ENCODE measurements at places on chromosomes 4 and X.

DNA sequence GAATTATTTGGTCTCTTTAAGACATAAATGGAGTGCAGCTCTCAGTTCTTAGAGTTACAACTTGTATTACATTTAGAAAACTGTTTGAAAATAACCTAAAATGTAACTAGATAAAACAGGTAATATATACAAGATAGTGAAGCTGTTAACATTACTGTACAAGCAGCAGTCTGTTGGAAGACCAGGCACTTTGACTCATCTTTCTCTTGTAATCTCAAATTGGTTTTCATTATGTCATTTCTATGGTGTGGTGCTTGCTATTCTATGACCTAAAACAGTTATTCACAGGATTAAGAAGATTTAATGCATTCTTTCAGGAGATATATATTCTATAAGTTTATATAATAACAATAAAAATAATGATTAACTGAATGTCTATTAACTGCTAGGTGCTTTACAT, 282.5 kb upstream of the PITX2 start:
- no peak for DNase-seq
- no peaks in the 10 kb centered on the region for H3K36me3 ChIP-seq
- no peak overlapping the region for H3K4me3 ChIP-seq
- no peak overlapping the region for H3K27ac ChIP-seq
- no peaks in the 10 kb centered on the region for H3K4me1 ChIP-seq

DNA sequence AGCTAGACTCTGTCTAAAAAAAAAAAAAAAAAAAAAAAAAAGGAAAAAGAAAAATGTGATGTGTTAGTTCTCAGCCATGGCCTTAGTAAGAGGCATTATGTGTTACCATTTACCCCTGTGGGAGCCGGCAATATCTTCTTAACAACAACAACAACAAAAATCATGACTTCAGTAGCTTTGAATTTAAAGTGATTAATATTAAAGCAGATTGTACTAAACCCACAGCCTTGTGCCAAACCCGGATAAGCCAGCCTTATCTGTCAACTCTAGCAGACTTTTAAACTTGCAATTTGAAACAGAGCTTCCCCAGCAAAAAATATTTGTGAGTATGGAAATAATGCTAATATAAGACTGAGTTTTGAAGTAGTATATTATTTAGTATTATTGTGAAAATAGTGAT, 462.1 kb upstream of the GNPDA2 start:
- peaks cover 6% of the 10 kb centered on the region for H3K27me3 ChIP-seq
- no peak for DNase-seq
- H3K36me3 ChIP-seq, result no peaks in the 10 kb centered on the region
- H3K4me3 ChIP-seq, result no peak overlapping the region
- H3K27ac ChIP-seq, result no peak overlapping the region

- H3K4me1 ChIP-seq, result peaks cover 33% of the 10 kb centered on the region
- H3K36me3 ChIP-seq, result no peaks in the 10 kb centered on the region
- no peak overlapping the region for H3K4me3 ChIP-seq
- no peak for DNase-seq
These were observed 76.9 kb upstream of the GPM6B start for GRCh38 chrX:13893826-13894225.

DNA sequence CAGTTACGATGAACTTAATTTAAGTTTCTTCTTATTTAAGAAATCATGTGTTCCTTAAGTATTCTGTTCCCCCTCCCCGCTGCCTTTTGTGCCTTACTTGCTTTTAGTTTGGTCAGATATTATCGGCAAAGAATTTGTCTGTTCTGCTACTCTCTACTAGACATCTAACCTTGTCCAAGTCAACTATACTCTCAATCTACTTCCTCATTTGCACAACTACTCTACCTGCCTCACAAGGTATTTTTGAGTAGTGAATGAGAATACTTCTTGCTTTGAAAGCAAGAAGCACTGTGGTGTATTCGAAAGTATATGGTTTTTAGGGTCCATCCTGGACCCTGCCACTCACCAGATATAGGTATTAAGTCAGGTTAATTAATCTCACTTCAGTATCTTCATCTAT, 8.0 kb upstream of the KLHL5 start:
- no peak for DNase-seq

DNA sequence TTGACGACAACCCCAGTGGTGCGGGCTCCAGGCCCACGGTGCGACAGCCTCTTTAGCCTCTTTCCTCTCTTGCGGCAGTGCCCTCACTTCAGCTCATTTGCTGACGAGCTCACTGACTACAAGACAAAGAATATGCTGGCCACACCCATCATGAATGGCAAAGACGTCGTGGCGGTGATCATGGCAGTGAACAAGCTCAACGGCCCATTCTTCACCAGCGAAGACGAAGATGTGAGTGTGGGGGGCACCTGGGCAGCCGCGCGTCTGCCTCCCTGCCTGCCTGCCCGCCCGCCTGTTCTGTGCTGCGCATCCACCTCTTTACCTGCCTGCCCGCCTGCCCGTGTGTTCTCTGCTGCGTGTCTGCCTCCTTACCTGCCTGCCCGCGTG, 9.2 kb downstream of the PDE6B start:
- peaks cover 25% of the 10 kb centered on the region for H3K27me3 ChIP-seq
- H3K4me3 ChIP-seq, result no peak overlapping the region
- peaks cover 1% of the 10 kb centered on the region for H3K36me3 ChIP-seq
- no peak overlapping the region for H3K27ac ChIP-seq
- DNase-seq, result peak; percentile 84
- H3K4me1 ChIP-seq, result peaks cover 8% of the 10 kb centered on the region

DNA sequence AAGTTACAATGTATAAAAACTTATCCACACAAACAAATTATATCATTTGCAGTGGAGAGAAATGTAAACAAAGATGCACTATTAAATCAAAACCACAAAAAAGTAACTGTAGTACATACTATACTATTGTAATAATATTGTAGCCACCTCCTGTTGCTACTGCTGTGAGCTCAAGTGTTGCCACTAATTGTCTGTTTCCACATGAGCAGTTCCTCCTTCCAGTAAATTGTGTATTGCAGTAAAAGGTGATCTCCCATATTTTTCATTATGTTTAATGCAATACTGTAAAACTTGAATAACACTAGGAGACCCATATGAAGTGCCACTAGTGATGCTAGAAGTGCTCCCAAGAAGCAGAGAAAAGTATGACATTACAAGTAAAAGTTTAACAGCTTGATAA, 11.7 kb downstream of the LIN54 start:
- no peak overlapping the region for H3K27ac ChIP-seq
- no peaks in the 10 kb centered on the region for H3K4me1 ChIP-seq
- no peaks in the 10 kb centered on the region for H3K36me3 ChIP-seq
- no peak for DNase-seq
- no peaks in the 10 kb centered on the region for H3K27me3 ChIP-seq
- H3K4me3 ChIP-seq, result no peak overlapping the region

DNA sequence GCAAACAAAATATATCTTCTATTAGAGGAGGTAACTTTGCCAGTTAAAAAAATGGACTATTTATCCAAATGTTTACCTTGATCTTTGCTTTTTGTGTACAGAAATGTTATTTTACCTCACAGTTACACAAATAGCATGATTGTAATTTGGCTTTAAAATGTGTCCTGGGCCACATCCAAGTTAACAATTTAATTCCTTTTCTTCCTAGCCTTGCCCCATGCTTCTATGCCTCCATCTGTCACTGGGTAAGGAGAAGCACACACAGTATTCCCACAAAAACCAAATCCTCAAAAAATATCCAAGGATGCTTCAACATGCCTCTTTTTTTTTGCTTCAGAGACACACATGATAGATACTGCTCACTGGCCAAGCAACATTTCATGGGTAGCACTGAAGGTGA, 30.9 kb downstream of the GRXCR1 start:
- H3K27ac ChIP-seq, result no peak overlapping the region
- H3K27me3 ChIP-seq, result peaks cover 2% of the 10 kb centered on the region
- H3K4me3 ChIP-seq, result no peak overlapping the region

DNA sequence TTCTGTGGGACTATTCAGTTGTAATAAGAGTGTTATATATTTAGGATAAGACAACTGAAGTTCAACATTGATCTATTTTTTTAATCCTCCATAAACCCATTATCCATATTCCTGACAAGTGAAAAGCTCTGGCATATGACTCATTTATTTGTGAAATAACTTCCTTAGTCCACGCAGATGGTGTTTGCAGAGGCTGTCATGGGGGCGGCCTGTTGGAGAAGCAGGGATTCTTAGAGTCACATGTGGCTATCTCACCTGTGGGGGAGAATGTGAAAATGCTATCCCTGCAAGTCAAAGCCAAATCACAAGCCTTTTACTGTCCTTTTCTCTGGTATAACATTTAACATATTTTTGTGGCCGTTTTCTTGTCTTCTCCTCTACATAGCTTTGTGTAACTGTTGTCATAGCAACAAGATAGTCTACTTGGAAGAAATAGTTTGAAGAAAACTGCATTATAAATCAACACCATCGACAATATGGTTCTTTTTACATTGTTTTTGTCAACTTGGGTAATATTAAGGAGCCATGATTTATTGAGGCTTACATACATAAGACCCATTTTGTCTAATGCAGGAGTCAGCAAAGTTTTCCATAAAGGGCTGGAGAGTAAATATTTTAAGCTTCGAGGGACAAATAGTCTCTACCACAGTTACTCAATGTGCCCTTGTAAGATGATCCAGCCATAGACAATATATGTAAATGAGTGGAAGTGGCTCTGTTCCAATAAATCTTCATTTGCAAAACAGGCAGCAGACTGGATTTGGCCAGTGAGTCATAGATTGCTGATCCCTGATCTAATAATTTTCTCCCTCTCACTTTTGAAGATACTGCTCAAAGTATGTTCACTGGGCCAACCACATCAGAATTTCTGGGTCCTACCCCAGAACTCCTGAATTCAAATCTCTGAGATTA, 395.0 kb downstream of the DTHD1 start:
- H3K4me1 ChIP-seq, result no peaks in the 10 kb centered on the region
- no peak for DNase-seq
- H3K36me3 ChIP-seq, result no peaks in the 10 kb centered on the region
- no peak overlapping the region for H3K27ac ChIP-seq
- no peak overlapping the region for H3K4me3 ChIP-seq

DNA sequence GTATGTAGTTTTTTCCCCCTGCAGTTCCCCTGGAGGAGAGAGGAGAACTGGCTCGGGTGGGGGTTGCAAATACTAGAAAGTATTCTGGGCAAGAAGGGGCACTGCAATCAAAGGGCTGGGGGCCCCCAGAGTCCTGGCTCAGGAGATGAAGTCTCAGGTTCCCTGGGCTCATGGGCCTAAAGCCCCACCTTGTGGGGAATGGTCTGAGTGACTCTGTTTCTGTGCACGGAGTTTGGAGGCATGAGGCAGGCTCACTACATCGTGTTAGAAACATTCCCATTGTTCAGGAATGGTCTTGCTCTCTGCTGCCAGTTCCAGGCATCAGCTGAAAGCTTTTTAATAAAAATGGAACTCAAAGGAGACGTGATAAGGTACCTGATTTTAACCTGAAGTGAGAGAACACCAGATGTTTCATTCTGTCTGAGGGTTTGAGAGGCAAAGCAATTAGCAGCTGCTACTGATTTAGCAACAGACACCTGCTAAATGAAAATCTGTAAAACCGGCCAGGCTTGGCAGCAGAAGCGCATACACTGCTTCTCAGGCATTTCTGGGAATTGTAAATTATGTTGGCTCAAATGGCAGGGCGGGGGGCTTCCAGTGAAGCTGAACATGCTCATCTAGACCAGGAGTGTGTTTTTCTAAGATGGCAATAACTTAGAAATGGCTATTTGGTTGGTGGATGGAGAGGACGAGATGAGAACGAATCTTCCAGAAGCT, 122.7 kb downstream of the TMEM164 start:
- H3K27ac ChIP-seq, result no peak overlapping the region
- DNase-seq, result no peak
- H3K27me3 ChIP-seq, result no peaks in the 10 kb centered on the region
- no peaks in the 10 kb centered on the region for H3K36me3 ChIP-seq
- no peaks in the 10 kb centered on the region for H3K4me1 ChIP-seq
- no peak overlapping the region for H3K4me3 ChIP-seq

- H3K27me3 ChIP-seq, result no peaks in the 10 kb centered on the region
- DNase-seq, result no peak
- peaks cover 13% of the 10 kb centered on the region for H3K4me1 ChIP-seq
- peaks cover 8% of the 10 kb centered on the region for H3K36me3 ChIP-seq
- H3K27ac ChIP-seq, result no peak overlapping the region
These were observed 1418.0 kb downstream of the STIM2 start for GRCh38 chr4:28278676-28279075.

DNA sequence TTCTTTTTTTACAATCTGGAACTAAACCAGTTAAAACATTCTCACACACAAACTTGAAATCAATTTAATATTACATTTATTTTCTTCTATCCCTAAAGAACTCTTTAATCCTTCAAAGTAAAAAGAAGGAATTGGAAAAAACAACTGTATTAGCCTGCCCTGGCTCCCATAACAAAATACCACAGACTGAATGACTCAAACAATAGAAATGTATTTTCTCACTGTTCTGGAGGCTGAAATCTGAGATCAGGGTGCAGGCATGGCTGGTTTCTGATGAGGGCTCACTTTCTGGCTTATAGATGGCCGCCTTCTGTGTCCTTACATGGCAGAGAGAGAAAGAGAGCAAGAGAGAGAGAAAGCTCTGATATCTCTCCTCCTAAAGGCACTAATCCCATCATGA, 149.4 kb downstream of the PDGFRA start:
- peaks cover 21% of the 10 kb centered on the region for H3K4me1 ChIP-seq
- no peaks in the 10 kb centered on the region for H3K27me3 ChIP-seq
- no peak for DNase-seq
- H3K27ac ChIP-seq, result peak overlapping the region; percentile 84
- peaks cover 2% of the 10 kb centered on the region for H3K36me3 ChIP-seq

DNA sequence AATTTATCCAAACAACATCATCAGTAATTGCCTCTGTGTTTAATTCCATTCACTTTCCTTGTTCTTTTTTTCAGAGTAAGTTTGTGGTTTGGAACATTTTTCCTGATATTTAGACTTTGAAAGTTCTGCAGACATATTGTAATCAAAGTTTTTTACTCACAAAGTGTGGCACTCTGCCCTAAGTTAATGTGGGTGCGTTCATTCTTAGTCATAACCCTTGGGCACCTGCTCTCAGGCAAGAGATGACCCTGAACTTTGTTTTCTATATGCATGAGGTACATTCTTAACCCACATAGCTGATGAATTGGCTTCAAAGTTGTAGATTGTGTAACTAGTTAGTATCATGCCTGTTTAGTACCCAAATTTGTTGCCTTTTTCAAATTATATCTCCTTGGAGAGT, 424.3 kb downstream of the GRXCR1 start:
- no peak overlapping the region for H3K27ac ChIP-seq
- peaks cover 5% of the 10 kb centered on the region for H3K27me3 ChIP-seq
- H3K36me3 ChIP-seq, result no peaks in the 10 kb centered on the region
- no peak overlapping the region for H3K4me3 ChIP-seq

DNA sequence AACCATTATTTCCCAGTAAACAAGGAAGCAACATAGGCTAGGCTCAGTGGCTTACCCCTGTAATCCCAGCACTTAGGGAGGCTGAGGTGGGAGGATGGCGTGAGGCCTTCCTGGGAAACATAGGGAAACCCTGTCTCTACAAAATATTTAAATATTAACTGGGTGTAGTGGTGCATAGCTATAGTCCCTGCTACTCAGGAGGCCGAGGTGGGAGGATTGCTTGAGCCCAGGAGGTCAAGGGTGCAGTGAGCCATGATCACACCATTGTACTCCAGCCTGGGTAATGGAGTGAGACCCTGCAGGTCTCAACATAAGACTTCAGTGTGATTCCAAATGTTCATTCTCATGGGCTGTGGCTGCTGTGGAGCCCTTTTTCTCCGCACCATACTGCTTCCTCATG, 34.9 kb downstream of the FHDC1 start:
- H3K27ac ChIP-seq, result peak overlapping the region; percentile 90
- peaks cover 4% of the 10 kb centered on the region for H3K36me3 ChIP-seq
- H3K4me3 ChIP-seq, result no peak overlapping the region
- H3K27me3 ChIP-seq, result no peaks in the 10 kb centered on the region
- peaks cover 67% of the 10 kb centered on the region for H3K4me1 ChIP-seq
